Stimulated activated naive CD4-positive, alpha-beta T cell treated with Interleukin-2 at 50 U/mL for 16 hours (primary cell): ENCODE measurements at places on chromosomes 6 and 20.

- no peak for DNase-seq
Observed at GRCh38 chr6:72363844-72364740, 257.8 kb upstream of the KCNQ5 start.

DNA sequence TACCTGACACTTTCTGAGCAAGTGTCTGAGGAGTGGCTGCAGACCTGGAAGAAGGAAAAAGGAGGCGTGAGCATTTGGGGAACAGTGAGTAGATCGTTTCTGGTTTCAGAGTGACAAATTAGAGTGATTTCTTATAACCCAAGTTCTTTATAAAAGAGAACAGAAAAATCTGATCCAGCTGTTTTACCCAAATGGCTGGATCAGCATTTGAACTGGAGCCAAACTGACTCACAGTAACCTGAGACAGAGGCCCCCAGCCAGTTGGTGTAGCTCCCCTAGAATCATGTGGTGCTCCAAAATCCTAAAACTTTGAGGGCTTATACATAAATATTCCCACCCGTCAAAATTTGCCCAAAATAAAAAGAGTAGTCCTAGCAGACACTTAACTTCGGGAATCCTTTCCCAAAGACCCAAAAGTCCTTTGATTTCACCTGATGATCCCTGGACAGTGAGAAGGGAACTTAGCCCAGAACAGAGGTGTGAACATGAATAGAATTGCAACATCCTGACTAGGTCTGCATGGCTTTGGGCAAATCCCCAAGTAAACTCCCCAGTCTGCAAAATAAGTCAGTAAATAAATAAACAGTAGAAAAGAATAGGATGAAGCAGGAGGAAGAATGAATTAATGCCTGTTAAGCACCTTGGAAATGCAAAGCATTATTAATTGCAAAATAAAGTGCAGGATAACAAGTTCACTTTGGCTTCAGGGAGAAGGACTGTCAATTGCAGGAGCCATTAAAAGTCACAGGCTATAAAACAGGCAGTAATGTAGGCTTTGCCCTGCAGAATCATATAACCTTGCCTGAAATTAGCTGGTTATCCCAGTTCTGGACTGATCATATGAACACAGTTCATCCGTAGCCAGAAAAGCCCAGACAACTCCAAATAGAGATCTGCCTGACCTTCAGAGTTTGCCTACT is 262.0 kb upstream of the JARID2 start:
- no peak for DNase-seq

DNA sequence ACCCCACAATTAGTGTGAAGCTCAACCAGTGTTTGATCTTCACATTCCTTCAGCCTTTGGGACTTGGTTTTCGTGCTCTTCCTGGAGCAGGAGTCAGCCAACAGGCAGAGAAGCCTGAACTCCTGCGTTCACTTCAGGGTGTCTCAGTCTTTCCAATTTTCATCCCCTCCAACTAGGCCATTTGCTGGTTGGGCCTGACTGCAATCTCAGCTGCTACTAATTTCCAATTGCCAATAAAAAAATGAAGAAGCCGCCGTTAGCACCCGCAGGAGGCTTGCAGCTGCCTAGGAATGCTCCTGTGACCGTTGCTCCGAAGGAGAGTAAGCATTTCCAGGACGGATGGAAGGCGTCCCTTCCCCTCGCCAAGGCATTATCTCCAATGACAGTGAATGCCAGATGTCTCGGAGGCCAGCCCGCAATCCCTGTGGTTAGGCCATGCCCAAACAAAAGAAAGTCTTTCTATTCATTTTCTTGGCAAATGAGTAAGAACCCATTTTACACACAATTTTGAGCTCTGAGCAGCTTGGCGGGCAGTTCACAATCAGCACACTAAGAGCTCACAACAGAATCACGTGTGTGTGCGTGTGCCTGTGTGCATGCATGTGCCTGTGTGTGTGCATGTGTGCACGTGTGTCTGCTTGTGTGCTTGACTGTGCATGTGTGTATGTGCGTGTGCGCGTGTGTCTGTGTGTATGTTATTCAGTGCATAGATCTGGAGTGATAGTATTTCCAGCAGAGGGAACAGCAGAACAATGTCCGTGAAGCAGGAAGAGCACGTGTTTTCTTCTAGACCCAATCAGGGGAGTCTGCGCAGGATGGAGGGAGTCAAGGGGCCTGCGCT is 301.2 kb downstream of the SMOC2 start:
- DNase-seq, result no peak

DNA sequence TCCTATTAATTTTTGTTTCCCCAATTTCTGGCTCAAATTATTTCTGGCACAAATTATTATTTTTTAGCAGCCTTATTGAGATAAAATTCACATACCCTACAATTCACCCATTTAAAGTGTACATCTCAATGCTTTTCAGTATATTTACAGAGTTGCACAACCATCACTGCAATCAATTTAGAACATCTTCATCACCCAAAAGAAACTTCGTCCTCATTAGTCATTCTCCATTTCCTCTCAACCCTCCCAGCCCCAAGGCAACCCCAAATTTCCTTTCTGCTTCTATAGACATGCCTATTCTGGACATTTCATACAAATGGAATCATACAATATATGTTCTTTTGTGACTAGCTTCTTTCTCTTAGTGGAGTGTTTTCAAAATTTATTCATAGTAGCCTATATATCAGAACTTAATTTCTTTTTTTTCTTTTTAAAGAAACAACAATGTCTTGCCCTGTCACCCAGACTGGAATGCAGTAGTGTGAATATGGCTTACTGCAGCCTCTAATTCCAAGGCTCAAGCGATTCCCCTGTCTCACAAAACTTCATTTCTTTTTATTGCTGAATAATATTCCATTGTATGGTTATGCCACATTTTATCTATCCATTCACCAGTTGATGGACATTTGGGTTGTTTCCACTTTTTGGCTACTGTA is 84.5 kb downstream of the DNAH8 start:
- no peak for DNase-seq

DNA sequence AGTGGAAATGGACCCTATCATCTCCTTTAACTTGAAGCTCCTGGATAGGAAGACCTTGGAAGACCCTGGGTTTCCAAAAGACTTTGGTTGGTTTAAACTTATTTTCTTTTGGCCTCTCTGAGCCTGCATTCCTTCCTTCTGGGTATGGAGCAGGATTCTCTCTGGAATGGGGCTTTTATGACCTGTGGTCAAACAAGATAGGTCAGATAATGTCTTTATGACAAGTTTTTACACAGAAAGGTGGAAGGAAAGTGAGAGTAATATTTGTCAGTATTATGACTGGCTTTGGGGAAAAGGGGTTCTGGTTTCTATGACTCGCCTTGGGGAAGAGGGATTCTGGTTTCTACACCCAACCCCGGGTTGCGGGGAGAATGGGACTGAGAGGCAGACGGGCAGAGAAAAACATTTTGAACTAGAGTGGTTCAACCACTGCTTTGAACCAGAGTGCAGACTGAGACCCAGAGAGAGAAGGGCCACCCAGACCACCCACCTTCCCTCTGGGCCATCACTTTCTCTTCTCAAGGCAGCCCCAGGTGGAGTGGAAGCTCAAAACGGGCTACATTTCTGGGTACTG is 37.6 kb upstream of the KCNK5 start:
- DNase-seq, result no peak

DNA sequence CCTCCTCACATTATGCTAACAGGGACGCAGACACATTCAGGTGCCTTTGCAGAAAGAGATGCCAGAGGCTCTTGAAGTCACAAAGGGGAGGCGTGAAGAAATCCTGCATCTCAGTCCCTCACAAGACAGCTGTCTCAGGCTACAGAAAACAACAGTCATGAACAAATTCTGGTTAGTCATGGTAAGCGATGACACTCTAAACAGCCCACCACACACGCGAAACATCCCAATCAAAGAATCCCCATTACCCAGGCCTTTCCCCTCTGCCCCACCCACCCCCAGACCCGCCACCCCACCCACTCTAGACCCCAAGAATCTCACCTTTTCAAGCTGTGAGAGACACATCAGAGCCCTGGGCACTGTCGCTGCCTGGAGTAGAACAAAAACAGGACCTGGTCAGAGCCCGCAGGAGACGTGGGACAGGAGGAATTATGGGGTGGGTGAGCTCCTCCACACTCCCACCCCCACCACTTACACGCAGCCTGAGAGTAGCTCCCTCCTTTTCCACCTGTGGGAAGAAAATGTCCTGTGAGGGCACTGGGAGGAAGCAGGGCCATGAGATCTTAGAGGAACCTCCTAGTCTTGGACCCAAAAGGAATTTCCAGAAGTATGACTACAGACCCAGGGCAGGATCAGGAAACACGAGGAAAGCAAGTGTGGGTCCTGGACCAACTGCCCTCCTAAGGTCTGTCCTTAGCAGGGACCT is 2.7 kb downstream of the HLA-B start:
- DNase-seq, result peak; percentile 28

- no peak for DNase-seq
Observed at GRCh38 chr20:11216451-11217314, 542.9 kb upstream of the JAG1 start.

GRCh38 chr20:59335377-59335776 is 35.0 kb downstream of the EDN3 start:
- no peak for DNase-seq

DNA sequence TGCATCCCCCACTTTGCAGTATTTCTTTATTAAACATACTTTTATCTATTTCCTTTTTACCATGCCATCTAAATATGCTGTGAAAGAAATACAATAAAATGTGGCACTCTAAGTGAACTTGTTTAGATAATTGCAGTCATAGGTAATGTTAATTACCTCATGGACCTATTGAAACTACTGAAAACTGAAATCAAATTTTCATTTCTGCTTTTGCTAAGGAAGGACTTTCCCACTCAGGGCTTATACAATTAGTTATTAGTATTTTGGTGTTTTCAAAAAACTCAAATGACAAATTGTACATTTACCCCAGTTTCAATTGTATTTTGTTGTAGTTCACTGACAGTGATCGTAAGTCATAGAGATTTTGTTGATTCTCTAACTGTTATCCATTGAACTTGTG is 88.4 kb downstream of the ID4 start:
- DNase-seq, result no peak

DNA sequence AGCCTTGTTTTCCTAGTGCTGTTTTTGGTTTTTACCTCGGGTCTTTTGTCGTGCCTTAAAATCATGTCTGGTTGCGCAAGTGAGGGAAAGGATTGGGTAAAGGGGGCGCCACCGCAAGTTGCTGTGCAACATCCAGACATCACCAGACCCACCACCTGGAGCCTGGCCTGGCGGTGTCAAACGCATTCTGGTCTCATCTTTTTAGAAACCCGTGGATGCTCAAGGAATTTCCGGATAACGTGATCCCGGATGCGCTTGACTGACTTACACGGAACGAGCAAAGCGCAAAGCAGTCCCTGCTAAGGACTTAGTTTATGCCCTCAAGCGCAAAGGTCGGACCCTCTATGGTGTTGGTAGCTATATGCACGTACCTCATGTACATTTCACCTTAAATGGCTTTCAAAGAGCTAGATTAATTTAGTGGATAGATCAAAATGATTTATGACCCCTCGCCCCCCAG is 105.2 kb downstream of the OR2B2 start:
- DNase-seq, result peak; percentile 9
